ENCODE measurements at places on chromosomes 16 and 17.

- peak; percentile 61 for DNase-seq
Measured at GRCh38 chr17:40341808-40342503, 22.6 kb downstream of the GJD3 start.

DNA sequence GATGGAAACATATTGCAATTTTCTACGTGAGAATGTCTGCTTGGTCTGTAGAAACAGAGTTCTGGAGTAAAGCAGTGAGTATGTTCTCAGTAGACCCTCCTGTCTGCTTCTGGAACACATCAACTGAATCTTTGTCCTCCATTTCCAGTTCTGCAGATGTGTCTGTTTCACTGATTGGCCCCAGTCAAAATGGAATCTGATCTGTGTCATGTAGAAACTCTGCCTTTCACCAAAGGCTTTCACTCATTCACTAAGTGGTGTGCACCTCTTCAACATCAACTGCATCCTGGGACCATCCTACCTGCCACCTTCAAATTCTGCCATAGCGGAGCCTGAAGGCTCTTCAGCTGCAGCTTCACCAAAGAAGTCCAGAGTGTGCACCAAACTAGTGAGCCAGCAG, 2.8 kb upstream of the ZNF267 start:
- DNase-seq = no peak

DNA sequence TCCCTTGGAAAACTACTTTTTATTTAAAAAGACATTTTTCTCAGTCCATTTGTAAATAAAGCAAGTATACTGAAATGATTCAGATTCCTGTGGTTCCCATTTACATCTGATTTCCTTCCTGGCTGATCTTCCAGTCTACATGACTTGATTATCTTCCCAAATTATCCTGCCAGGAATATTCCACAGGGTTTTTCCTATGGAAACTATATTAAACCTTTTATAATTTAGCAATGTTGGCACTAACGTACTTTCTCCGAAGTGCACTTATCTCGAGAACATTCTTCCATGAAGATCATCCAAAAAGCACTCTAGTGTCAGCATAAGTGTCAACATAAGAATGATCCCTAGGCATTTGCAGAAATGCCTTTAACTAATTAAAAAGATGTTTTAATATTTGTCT, 347.7 kb upstream of the KIF2B start:
- no peak for DNase-seq

DNA sequence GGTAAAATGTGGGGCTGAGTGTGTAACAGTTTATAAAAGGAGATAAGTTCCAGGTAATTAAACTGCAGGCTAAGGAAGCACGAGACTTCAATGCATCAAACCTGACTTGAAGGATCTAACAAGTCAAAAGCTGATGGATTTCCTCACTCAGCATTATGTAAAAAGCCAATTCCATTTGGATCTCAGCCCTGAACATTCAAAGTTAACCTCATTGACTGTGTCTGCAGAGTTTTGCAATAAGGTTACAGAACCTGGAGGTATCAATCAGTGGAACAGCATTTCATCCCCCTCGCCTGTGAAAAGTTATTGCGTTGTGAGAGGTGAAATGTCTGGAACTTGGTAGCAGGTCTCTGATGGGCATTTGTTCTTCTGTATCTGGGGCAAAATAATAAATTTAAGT, 317.8 kb downstream of the GRIN2A start:
- no peak for DNase-seq

DNA sequence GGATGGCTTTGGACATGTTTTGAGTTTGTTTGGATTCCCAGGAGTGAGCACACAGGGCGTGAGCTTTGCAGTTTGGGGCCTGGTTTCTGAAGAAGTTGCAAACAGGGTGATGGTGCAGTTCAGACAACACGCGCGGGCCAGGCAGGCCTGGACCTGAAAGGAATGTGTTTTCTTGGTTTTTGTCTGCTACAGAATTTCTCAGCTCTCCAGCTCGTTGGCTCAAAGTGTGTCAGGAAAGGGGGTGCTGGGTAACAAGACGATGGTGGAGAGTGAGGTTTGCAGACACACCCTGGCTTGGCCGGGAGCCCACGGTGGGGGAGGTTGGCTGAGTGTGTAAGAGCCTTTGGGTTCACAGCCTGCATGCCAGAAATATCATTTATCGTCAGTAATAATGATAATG, 82.3 kb downstream of the CMIP start:
- no peak for DNase-seq

Data from head of caudate nucleus (tissue), 42 donors.